ENCODE measurements at places on chromosomes 2 and 18. TPM values are rescaled to one million over a fixed set of nuclear protein-coding genes. Genes with fewer than 3 reads are reported as not detected.
A peak's percentile ranks its signal among the peaks of the same experiment; 100 is the strongest.

DNA sequence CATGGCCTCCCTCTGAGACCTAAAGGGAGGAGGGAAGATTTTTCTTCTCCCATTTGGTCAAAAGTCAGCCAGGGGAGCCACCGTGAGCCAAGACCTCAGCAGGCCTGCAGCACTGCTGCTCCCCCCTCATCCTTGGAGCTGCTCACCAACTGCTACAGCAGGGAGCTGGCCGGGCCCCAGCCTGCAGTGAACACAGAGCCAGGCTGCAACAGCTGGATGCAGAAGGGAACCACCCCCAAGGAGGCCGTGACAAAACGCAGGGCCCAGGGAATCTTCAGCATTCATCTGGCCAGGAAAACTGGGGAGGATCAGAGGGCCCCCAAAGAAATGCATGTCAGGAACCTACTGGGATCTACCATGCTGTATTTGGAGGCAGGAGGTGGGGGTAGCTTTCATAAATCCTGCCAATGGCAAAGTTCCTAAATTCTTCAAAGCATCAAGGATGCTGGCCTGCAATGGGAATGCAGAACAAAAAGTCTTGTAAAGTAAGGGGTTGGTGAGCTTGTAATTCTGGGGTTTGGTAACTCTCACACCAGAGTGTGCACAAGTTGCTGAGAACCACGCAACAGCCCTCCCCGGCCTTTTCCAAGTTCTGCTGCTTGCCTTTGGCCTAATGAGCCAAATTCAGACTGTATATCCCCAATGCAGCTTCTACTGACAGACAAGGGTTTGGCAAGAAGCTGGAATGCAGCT, 61.0 kb downstream of the CACNB4 start:
- H3K4me1 ChIP-seq, result peaks cover 21% of the 10 kb centered on the region
- no peak overlapping the region for H3K4me3 ChIP-seq
- H3K27ac ChIP-seq, result peak overlapping the region; percentile 43
- H3K27me3 ChIP-seq, result no peaks in the 10 kb centered on the region
- no peaks in the 10 kb centered on the region for H3K36me3 ChIP-seq

GRCh38 chr18:13175266-13175665, 43.3 kb upstream of the LDLRAD4 start:
- DNase-seq, result no peak
- no peak overlapping the region for H3K27ac ChIP-seq
- H3K27me3 ChIP-seq, result no peaks in the 10 kb centered on the region
- H3K36me3 ChIP-seq, result no peaks in the 10 kb centered on the region

ZFP36L2 gene
- 64.6 TPM for total RNA-seq

DSG3 gene
- not detected for total RNA-seq

DNA sequence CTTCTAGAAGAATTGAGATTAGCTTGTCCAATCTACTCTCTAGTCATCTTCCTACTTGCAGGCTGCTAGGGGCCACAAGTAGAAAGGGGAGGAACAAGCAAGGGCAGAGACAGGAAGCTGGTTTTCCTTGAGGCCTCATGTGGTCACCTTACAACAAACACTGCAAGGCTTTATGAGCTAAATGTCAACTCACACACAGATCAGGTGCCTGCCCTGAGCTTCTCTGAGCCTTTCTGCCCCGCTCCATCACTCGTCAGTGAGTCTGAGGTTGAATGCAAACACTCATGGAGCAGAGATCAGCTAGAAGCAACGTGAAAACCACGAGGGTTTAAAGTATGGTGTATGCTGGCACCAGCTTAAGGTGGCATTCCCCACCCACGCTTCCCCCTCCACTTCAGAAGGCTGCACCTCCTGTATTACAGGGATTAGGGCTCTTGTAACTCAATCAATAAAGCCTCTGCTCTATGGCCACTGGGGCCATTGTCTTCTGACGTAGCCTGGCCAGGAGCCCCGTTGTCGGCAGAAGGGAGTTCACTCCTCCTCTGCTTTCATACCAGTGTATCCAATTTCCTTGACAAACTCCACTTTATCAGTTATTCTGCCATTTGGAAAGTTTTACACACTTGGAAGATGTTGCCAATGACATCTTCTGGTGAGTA, 5.4 kb upstream of the CRYGC start:
- no peak overlapping the region for H3K4me3 ChIP-seq
- H3K27ac ChIP-seq, result no peak overlapping the region
- H3K36me3 ChIP-seq, result no peaks in the 10 kb centered on the region
- H3K27me3 ChIP-seq, result no peaks in the 10 kb centered on the region
- DNase-seq, result no peak

- H3K27me3 ChIP-seq, result no peaks in the 10 kb centered on the region
- peaks cover 34% of the 10 kb centered on the region for H3K36me3 ChIP-seq
- H3K27ac ChIP-seq, result peak overlapping the region; percentile 63
- H3K4me1 ChIP-seq, result peaks cover 35% of the 10 kb centered on the region
- DNase-seq, result no peak
These were observed 38.1 kb downstream of the FN1 start for GRCh38 chr2:215397632-215398341.

GRCh38 chr2:194380011-194380410, 1277.0 kb upstream of the SLC39A10 start:
- H3K4me1 ChIP-seq, result no peaks in the 10 kb centered on the region
- no peak overlapping the region for H3K27ac ChIP-seq
- no peak for DNase-seq
- H3K4me3 ChIP-seq, result no peak overlapping the region

DNA sequence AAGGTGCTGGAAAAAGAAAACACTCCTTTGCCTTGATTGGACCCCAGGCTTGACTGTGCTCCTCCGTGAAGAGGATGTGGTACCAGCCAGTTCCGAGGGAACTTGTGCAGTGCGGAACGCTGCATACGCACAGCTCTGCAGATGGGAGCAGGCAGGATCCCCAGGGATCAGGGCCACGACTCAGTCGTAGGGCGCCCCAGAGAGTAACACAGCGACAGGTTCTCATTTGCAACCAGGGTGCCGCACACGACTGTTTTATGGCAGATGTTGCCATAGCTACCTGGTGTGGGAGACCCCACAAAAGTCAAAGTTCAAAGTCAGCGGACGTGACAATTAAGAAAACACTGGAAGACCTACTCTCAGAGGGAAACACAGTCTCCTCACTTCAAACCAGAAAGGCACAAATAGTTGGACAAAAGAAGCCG, 779 bp downstream of the MALL start:
- H3K4me1 ChIP-seq, result peaks cover 15% of the 10 kb centered on the region
- DNase-seq, result no peak
- peak overlapping the region; percentile 34 for H3K4me3 ChIP-seq
- peaks cover 27% of the 10 kb centered on the region for H3K27me3 ChIP-seq
- no peaks in the 10 kb centered on the region for H3K36me3 ChIP-seq
- H3K27ac ChIP-seq, result peak overlapping the region; percentile 42

DNA sequence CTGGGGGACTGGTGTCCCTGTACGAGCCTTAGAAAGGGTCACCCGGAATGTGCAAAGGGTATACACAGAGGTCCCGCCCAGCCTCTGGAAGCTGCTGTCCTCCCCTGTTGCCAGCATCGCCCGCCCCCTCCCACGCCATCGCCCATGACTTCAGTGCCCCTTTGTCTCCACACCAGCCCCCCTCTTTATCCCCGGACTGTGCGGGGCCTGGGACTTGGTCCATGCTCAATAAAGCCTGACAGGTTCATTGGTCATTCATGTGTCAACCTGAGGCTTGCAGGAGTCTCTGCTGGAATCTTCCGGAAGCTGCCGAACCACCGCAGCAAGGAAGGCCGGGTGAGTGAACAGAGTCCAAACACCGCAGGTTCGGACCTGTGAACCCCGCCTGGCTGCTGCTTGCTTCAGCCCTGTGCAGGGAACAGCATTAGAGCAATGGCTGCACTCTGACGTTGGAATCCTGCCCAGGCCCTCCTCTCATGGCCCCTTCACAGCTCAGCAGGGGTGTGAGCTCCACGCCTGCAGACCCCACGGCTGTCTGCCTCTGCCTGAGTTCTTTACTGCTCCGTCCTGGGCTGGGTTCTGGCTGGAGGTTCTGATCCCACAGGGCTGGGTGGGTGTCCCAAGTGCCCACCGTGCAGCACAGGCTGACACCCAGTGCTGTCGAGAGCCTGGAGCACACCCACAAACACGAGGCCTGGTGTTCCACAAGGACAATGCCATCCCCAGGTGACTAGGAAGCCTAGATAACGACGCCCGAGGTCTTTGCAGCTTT, 96.5 kb downstream of the SEPTIN10 start:
- DNase-seq, result no peak
- no peaks in the 10 kb centered on the region for H3K36me3 ChIP-seq
- no peaks in the 10 kb centered on the region for H3K27me3 ChIP-seq
- no peak overlapping the region for H3K4me3 ChIP-seq

DNA sequence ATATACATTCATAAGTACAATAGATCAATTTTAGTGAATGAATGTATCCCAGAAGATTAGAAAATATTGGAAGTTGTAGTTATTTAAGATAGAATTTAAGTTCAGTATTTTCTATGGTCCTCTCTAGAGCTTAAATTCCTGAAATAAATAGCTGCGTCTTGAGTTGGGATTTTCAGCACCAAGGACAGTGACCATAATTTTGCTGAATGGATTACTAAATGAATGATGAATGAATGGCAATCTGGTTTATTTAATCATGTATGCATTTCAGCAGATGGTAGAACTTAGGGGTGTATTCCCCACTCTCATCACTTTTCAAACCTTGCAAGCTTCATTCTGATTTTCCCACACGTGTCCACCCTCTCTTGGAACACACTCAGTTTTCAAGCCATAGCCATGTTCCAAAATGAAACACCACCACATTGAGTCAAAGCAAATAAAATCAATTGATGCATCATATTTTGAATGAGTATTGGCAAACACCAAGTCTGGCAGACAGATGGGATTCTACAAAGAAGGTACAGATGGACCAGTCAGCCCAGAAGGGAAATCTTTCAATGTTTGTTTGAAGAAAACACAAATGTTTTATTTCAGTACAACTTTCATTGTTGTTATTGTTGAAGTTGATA, 362.2 kb upstream of the NXPH2 start:
- no peak overlapping the region for H3K4me3 ChIP-seq
- no peaks in the 10 kb centered on the region for H3K27me3 ChIP-seq
- no peaks in the 10 kb centered on the region for H3K36me3 ChIP-seq
- H3K4me1 ChIP-seq, result no peaks in the 10 kb centered on the region
- DNase-seq, result no peak

DNA sequence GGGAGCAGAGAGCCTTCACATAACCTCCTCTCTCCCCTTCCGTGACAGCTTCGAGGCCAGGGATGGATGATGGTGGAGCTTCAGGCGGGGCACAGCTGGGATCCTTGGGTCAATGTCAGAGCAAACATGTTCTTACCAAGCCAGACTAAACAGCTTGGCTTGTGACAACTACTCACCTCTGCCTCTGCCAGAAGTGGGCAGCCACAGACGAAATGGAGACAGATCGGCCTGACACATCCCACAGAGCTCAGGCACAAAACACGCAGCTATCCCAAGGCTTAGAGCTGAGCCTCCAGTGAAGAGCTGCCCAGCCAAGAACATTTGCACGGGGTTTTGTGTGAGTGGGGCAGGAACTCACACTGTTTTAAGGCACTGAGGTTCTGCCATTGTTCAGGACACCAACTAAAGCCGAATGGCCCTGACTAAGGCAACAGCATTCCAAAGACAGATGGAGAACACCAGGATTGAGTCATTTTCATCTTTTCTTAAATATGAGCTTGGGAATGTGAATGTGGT, 12.8 kb downstream of the PXDN start:
- no peaks in the 10 kb centered on the region for H3K27me3 ChIP-seq
- peaks cover 73% of the 10 kb centered on the region for H3K4me1 ChIP-seq
- H3K4me3 ChIP-seq, result no peak overlapping the region
- H3K36me3 ChIP-seq, result no peaks in the 10 kb centered on the region
- DNase-seq, result peak; percentile 66

- DNase-seq, result peak; percentile 79
- H3K4me1 ChIP-seq, result no peaks in the 10 kb centered on the region
- H3K27me3 ChIP-seq, result no peaks in the 10 kb centered on the region
- H3K4me3 ChIP-seq, result no peak overlapping the region
- H3K27ac ChIP-seq, result no peak overlapping the region
- H3K36me3 ChIP-seq, result no peaks in the 10 kb centered on the region
These were observed 493.6 kb upstream of the SPHKAP start for GRCh38 chr2:228675091-228675490.

SCN3A gene
- total RNA-seq, result 3.6 TPM

GRCh38 chr2:108938077-108938710, 50.8 kb downstream of the EDAR start:
- H3K27ac ChIP-seq, result no peak overlapping the region
- no peaks in the 10 kb centered on the region for H3K27me3 ChIP-seq
- no peaks in the 10 kb centered on the region for H3K36me3 ChIP-seq
- no peak for DNase-seq
- no peaks in the 10 kb centered on the region for H3K4me1 ChIP-seq
